COR-L47 (cell line): ENCODE measurements at places on chromosomes 5 and 9.
A peak's percentile ranks its signal among the peaks of the same experiment; 100 is the strongest.

DNA sequence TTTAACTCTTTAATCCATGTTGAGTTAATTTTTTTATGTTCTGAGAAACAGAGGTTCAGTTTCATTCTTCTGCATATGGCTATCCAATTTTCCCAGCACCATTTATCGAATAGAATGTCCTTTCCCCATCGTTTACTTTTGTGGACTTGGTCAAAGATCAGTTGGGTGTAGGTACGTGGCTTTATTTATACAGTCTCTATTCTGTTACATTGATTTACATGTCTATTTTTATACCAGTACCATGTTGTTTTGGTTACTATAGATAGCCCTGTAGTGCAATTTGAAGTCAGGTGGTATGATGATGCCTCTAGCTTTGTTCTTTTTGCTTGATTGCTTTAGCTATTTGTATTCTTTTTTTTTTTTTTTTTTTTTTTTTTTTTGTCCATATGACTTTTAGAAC, 462.0 kb downstream of the HTR1A start:
- no peak for DNase-seq

DNA sequence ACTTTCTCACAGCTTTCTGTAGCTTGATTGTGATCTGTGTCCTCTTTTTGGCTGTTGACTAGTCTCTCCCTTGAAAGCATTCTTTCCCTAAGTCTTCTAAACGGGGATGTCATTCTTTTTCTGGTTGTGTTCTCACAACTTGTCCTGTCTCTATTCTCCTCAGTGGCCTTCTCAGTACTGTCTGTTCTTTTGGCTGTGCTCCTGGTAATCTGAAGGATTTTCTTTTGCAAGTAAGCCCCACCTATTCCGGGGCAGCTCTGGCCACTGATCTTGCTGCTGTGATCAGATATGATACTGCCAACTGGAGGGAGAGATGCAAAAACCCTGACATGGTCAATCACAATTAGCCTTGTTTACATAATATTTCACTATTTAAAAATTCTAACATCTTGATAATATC, 172.2 kb downstream of the CDC42SE2 start:
- DNase-seq = no peak

DNA sequence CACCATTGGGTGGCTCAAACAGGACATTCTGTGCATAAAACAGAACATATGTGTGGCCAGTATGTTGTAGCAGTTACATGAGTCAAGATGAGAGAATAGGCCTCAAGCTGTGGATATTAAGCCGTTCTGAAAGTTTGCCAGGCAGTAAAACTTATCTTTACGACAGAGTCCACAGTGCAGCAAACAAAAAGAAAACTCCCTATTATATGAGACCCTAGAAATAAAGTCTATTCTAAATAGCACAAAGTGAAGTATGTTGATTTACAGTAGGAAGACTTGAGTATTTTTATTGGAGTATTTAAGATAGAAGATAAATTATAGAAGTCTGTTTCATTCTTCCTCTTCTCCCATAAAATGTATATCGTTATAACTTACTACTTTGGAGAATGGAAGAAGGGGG, 271.5 kb downstream of the ADGRV1 start:
- no peak for DNase-seq

- no peak for DNase-seq
Measured at GRCh38 chr9:91186632-91187108, 175.0 kb downstream of the AUH start.

DNA sequence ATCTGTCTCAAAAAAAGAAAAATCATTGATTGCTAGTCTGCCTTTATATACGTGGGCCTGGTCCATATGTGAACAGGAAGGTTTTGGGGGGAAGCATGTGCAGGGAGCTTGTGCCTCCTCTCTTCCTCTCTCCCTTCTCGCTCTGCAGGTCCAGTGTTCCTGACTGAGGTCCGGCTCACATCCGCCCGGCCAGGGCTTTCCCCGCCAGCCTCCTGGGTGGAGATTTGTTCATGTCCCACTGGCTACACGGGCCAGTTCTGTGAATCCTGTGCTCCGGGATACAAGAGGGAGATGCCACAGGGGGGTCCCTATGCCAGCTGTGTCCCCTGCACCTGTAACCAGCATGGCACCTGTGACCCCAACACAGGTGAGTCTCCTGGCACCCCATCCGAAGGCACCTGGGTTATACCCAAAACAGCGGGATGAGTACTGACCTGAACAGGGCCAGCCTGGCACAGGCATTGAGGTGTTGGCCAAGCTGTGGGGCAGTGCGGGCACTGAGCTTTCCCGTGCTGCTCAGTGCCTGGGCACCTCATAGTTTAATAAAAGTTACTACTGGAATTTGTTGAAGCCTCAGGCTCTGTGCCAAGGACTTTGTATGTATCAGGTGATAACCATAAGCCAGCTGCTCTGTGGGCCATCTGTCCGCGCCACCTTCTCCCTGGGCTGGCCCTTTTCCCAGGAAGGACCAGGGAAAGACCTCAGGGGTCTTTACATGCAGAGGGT, 39.4 kb upstream of the AIF1L start:
- DNase-seq = no peak

DNA sequence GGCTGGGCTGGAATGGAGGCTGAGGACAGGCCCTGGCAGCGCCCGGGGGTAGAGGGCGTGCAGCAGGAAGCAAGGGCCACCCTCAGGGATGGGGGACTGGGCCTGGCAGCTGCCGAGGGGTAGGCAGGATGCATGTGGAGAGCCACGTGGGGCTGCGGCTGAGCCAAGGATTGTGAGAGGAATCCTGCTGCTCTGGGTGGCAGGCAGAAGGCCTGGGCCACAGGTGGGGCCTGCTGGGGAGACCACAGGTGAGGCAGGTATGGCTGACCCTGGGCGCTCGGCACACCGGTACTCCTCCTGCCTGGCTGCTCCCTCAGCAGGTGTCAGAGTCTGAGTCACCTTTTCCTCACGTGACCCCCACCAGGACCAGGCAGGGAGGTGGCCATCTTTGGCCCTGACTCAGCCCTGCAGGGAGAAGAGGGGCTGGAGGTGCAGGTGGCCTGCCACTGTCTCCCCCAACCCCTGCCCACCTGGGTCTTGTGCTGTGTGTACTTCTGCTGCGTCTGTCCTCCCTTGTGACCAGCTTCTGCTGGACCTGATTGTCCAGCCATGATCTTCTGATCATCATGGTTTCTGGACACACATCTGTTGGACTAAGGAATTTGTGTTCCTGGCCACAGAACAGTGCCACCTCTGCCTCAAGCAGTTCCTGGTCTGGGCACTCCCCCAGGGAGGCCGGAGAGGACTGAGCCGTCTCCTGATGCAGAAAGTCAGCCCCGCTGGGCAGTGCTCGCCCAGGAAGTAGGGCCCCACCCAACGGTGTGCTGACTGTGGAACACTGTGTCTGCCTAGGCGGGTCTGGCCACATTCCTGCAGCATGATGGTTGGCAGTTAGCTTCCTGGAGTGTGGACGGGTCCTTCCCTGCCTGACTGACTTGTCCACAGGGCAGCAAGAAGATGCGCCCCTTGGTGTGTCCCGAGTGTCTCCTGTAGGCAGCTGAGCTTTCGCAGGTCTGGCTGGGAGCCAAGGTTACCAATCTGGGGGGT, 6.4 kb downstream of the ARRDC1 start:
- DNase-seq = peak; percentile 64

DNA sequence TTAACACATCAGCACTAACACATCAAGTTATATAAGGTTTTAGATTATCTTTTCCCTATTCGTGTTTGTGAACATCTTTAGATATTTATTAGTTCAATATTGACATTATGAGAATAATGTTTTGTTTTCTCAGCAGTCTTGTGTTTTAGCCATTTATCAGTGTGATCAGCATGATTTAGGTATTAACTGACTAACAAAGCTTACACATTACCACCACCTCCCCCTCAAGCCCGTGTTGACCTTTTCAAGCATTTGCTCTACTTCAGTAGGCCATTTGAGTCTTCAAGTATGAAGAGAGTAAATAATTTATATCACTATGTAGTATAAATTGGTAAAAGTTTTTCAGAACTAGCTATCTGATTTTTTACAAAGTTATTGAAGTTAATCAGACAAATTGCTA, 6.9 kb downstream of the PBX3 start:
- DNase-seq = no peak

- no peak for DNase-seq
Measured at GRCh38 chr9:123339666-123340510, 16.1 kb upstream of the CRB2 start.

GRCh38 chr5:138935466-138935865, 60.3 kb upstream of the LRRTM2 start:
- DNase-seq = no peak

- no peak for DNase-seq
Measured at GRCh38 chr5:66302344-66302743, 158.2 kb downstream of the SREK1 start.

DNA sequence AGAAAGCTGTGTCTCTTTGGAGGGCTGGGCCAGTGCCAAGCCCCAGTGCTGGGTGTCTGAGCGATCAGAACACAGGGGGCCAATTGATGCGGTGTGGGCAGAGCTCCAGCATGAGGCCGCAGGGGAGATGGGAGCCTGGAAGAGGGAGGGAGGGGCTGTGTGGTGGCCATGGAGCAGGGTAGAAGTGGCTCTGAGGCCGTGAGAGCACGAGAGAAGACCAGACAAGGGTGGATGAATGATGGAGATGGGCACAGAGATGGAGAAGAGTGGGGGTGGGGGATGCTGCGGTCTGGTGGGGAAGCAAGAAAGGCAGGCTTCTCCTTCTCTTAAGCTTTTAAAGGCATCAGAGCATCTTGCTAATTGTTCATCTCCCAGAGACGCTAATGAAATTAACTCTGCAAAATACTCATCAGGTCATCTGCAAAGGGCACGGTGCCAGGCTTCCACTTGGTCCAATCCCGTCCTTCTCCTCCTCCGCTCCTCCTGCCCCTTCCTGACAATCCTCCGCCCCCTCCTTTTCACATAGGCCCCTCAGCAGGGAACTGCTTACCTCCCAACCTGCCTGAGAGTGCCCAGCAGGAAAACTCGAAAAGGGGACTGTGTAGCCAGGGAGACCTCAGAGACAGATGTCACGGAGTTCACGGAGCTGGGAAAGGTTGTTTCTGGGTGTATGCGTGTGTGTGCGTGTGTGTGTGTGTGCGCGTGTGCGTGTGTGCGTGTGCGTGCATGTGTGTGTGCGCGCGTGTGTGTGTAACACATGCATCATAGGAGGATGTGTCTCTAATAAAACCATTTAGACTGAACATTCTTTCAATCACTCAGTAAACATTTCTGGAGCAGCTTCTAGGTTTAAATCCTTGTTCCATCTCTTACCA, 7.1 kb upstream of the UNC5A start:
- DNase-seq = peak; percentile 95

DNA sequence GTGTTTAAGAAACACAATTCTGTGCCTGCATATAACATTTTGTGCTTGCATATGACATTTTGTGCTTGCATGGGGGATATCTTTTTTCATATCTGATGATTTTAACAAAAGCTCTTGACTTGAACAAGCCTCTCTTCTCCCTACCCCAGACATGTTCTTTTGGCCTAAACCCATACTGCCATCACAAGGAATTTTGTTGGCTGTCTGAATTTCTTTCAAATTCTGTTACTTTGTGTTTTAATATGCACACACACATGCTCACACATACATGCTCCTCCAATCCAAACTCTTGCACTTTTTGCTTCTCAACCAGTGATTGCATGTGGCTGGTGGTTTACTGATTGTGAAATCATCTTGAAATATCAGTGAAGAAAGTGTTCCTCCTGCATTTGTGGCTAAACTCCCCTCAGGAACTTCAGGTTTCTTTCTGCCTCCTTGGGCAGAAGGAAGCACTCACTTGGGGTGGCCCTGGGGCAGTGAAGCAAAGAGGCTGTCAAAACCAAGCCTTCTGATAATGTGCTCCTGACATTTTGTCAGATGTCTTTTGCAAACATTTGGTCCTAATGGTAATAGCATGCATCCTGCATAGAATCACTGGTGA, 377.2 kb upstream of the KLF4 start:
- DNase-seq = no peak

GRCh38 chr5:139761501-139761900, 34.1 kb upstream of the PSD2 start:
- DNase-seq = no peak

GRCh38 chr9:121153642-121154041, 48.0 kb downstream of the RAB14 start:
- no peak for DNase-seq

- no peak for DNase-seq
Measured at GRCh38 chr9:87656485-87656884, 69.4 kb upstream of the CTSL start.

DNA sequence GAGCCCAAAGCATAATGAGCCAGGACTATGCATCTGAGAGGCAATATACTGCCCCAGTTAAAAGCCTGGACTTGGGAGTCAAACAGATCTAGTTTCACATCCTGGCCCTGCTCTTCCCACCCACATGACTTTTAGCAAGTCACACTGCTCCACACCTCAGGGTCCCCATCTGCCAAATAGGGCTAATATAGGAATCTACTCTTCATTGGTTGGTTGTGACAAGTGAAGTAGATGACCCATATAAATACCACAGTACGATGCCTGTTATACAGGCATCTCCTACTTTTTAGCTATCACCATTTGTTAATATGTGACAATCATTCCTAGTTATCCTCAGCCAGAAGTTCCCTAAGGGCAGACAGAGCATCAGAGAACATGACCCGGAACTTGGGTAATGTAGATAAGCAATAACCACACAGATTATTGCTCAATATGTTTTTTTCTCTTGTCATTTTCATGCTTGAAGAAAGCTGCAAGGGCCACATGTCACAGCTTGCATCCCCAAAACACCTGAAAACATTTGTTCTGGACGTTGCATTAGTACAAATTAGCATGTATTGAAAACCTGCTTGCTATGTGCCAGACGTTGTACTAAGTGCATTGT, 20.4 kb downstream of the ADAM19 start:
- no peak for DNase-seq
